Fibroblast of skin of back (primary cell): ENCODE measurements at places on chromosomes 1 and 21.

DNA sequence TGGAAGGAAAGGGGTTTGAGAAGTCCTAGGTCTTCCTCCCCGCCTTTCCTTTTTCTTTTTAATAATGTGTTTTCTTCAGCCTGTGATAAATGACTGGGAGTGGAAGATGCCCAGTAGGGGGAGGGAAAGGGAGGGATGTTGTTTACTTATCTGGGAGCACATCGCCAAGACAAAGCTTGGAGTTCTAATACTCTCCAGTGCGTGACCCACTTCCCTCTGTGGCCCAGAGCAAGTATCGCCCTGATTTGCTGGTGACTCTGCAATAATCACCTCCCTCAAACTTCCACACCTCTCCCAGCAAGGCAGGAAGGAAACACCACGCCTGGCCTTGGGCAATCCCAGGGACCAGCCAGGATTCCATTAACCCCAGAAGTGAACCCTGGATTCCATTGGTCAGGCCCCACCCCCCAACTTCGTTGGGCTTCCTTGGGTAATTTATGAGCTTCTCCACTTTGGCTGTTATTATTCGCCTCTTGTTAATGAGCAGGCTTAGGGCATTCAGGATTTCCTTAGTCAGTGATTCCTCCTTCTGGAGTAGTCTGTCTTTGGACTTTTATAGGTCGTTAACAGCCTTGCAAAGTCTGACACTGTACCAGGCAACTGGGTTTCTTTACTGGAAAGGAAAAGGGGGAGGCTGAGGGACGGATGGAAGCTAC, 24.3 kb upstream of the GRHL3 start:
- no peak for DNase-seq

- DNase-seq = peak; percentile 88
Observed at GRCh38 chr1:184838504-184838951, 83.9 kb upstream of the EDEM3 start.

- DNase-seq = no peak
Observed at GRCh38 chr1:50349242-50349565, 74.0 kb downstream of the DMRTA2 start.

GRCh38 chr1:243799908-243800307, 50.1 kb downstream of the AKT3 start:
- no peak for DNase-seq

DNA sequence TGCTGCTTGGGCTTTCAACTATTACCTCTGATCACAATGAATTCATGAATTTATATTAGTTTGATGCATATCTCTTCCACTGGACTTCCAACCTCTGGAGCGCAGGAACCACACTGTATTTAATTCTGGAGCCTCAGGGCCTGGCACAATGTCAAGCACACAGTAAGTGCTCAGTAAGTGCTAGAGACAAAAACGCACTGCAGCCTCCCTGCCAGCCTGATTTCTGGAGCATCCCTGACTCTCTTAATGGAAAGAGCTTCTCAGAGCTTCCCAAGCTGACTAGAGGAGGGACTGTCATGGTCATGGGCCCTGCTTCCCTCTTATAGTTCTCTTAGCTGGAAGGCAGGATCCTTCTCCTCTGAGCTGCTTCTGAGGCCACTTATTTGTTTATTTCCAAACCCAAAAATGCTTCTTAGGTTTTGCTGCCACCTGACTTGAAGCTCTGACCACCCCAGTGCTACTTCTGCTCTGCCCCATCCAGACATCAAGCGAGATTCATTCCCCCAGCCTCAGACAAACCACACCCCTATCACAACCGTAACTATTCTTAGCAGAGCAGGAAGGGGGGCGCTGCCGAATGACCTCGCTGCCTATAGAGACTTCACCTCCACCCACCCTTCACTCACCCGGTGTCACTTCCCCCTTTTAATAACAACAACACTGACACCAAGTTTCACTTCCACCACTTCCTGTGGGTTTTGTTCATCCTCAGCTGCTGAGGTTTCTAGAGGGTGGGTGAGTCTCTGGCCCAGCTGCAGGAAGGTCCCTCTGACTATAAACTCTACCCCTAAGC, 33.6 kb downstream of the NUAK2 start:
- peak; percentile 69 for DNase-seq

DNA sequence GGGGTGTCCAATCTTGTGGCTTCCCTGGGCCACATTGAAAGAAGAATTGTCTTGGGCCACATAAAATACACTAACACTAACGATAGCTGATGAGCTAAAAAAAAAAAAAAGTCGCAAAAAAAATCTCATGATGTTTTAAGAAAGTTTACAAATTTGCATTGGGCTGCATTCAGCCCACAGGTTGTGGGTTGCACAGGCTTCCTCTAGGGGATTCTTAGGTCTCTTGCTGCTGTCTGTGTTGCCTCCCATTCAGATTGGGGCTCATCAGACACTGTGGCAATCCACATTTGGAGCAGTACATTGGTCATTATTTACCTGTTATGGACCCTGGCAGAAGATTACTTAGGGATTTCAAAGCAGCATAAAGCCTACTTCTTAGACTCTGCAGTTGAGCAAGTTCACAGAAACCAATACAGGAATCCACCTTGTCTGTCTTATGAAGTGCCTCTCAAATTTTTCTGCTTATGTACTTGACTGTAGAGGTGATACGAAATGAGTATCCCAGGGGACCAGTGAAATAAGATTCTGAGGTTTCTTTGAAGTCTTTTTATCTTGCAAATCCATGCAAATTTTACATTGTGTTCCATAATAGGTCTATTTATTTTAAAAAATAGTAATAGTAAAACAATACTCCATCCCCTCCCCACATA, 205.5 kb downstream of the RPS6KC1 start:
- DNase-seq = no peak

DNA sequence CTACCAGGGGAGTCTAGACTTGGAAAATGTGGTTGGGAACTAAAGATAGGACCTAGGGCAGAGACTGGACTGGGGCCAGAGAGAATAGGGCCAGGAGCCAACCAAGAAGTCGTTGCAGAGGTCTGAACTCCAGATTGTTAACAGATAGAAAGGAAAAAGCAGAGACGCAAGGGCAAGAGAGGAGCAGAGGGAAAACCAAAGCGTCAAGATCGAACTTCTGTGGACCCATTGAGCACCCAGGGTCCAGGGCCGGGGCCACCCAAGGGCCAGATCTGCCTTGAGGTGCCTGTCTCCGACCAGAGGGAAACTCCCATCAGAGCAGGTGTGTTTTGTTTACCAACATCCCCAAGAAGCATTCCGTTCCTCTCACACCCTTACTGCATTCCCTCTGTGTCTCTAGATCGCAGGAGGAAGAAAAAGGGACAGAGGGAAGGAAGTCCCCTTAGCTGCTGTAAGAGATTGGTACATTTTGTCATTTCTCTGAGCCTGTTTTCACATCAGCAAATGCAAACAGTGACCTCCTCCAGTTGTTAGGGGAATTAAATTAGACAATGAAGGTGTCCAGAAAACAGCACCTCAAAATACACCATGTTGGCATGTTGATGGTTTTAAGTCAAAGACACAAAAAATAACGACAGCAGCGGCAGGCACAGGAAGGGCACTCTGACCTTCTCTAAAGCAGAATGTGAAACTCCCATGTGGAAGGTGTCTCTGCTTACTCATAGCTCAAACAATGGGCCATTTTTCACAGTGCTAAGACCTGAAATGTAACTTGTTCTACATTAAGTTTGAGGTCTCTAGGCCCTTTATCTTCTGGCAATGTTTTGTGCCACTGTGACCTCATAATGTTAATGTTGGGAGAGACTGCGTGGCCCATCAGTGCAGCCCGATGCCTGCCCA, 105.8 kb upstream of the RAB4A start:
- no peak for DNase-seq

- DNase-seq = no peak
Observed at GRCh38 chr21:34606051-34606450, 8.9 kb downstream of the RCAN1 start.

- no peak for DNase-seq
Observed at GRCh38 chr1:51708911-51709760, 92.2 kb downstream of the OSBPL9 start.

DNA sequence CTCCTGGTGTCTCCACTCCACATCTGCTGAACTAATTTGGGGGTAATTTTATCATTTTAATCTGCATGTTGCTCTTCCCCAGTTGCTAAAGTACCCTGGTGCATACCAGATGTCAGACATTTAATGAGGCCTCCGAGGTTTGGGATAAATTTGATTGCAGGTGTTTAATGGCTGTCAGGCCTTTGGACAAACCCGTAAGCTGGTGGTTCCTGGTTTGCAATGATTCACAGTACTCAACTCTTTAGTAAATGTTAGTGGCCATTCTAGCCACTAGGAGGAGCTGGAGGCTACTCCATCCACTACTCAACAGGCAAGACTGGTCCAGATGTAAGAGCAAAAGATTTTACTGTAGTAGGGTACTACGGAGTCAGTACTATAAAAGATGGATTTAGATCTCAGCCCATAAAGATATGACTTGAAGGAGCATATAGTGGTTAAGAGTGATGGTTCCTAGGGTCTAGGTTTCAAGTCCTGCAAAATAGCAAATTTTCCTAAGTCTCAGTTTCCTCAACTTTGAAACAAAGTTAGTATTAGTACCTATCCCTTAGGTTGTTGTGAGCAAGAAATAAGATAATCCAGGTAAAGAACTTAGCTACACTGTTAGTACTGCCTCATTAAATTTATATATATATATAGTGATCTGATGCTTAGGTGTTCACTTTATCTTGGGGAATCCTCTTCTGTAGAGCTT, 132.8 kb downstream of the SNX7 start:
- DNase-seq = peak; percentile 72

DNA sequence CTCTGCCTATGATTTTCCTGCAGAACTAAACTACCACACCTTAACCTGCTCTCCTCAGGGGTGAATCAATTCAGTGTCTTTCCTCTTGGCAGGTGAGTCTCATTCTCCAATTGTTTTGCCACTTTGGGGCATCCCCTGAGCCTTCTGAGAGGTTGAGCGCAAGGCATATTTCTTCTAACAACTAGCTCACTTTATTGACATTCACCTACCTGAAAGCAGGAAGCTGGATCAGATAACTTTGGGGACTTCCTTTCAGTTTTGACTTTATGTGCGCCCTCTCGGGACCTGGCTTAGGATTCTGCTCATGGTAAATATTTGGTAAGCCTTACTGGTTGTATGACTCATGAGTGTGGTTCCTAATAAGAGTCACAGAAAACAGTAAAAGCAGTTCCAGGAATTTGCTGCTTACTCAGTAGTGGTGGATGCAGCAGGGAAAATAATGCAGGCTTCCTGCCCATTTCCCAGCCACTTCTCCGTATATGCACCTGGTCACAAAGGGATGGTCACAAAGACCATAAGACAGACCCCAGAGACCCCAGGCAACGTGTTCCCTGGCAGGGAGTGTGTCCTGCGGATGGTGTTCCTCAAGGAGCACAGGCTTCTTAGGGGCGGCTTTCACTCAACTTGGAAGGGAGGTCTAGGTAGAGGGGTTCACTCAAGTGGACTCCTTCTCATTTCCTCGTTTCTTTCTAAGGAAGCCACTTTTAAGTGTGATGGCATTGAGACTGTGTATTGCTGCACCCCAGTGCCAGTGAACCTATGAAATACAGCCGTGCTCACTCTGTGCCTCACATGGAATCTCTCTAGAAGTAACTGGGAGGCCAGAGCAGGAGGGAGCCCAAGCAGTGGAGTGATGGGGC, 22.0 kb upstream of the BATF3 start:
- DNase-seq = peak; percentile 82

DNA sequence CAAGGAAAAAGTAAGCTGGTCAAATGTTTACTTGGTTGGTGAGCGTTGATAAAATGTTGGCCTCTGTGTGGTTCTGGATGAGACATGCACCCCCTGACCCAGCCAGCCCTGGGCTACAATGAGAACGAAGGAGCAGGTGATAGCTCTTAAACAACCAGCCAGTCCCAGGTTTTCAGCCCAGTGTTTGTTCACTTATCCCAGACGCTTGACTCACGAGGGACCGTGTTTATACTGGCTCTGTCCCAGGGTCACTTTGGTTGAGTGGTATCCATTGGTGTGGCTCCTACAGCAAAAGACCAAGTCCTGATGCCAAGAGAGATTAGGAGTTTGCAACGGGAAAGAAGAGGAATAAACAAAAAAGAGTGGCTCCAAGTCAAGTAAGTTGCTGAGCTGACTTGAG, 86.9 kb downstream of the KCNJ15 start:
- peak; percentile 88 for DNase-seq

- no peak for DNase-seq
Observed at GRCh38 chr1:179588425-179589024, 3.1 kb upstream of the TDRD5 start.

DNA sequence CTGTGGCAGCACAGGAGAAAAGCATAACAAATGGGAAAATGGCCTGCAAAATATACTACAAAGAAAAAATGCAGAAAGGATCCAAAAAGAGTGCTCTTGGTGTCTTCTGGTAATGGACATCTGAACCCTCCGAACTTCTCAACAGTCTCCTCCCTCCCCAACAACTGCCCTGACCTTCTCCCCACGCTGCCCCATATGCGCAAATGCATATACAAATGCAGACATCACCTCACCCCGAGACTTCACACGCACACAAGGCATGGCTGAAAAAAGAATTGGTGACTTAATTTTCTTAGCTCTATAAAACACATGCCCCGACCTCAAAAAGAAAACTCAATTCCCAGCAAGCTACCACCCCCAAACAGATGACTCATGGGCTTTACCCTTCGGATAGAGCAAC, 8.4 kb downstream of the KCND3 start:
- peak; percentile 5 for DNase-seq
